Type B pancreatic cell (in vitro differentiated cells): ENCODE measurements at places on chromosomes 3 and 15. TPM values are rescaled to one million over a fixed set of nuclear protein-coding genes. Genes with fewer than 3 reads are reported as not detected.

- no peak overlapping the region for H3K4me3 ChIP-seq
- DNase-seq, result no peak
- H3K27ac ChIP-seq, result no peak overlapping the region
- H3K27me3 ChIP-seq, result no peaks in the 10 kb centered on the region
Observed at GRCh38 chr3:29805757-29806156, 524.9 kb downstream of the RBMS3 start.

DNA sequence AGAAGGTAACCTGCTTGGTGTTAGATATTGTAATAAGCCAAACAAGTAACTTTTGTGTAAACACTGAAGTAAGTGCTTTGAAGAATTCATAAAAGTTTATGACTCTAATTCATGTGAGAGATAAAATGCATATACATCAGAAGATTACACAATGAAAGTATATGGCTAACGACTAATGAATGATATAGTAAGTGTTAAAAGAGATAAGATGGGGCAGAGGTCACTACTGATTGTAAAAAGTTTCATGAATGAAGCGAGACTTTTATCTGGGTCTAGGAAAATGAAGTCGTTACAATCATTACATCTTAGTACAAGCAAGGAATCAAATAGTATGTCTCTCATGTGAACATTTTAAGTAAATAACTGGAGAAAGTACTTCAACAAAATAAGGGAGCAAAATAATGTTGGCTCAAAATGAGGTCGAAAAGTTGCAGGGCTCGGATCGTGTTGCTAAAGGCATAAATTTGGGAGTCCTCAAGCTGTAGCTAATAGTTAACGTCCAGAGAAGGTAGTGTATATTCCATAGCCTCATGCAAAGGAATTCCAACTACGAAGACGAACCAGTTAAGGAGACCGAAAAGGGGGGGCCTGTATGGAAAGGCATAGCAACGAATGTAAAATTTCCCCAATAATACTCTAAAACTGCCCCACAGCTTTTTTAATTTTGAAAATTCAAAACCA is 984 bp upstream of the DUT start:
- H3K27ac ChIP-seq, result peak overlapping the region; percentile 96
- peaks cover 19% of the 10 kb centered on the region for H3K4me1 ChIP-seq
- peak overlapping the region; percentile 99 for H3K4me3 ChIP-seq
- no peaks in the 10 kb centered on the region for H3K27me3 ChIP-seq
- DNase-seq, result no peak

DNA sequence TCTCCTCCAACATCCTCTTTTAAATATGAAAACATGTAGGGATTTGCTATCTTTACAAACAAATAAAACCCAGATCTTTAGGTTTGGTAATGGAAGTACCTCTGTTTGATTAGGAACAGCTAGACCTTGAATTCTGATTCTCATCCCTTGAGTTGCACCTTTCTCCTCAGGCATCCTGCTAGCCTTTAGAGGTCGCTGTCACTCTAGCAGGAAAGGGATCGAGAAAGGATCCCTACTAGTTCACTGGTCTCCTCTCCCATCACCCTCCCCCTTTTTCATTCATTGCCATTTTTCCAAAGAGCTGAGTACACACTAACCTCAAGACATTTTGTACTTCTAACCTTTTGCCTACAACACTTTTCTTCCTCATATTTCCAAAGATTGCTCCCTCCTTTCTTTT is 569.8 kb downstream of the RBMS3 start:
- H3K27me3 ChIP-seq, result no peaks in the 10 kb centered on the region
- H3K4me1 ChIP-seq, result no peaks in the 10 kb centered on the region
- peaks cover 5% of the 10 kb centered on the region for H3K36me3 ChIP-seq
- no peak overlapping the region for H3K4me3 ChIP-seq
- H3K27ac ChIP-seq, result no peak overlapping the region

GRCh38 chr3:126268866-126269265 is 88.3 kb downstream of the KLF15 start:
- peak overlapping the region; percentile 32 for H3K27ac ChIP-seq
- DNase-seq, result no peak
- H3K36me3 ChIP-seq, result no peaks in the 10 kb centered on the region
- peaks cover 16% of the 10 kb centered on the region for H3K4me1 ChIP-seq

DNA sequence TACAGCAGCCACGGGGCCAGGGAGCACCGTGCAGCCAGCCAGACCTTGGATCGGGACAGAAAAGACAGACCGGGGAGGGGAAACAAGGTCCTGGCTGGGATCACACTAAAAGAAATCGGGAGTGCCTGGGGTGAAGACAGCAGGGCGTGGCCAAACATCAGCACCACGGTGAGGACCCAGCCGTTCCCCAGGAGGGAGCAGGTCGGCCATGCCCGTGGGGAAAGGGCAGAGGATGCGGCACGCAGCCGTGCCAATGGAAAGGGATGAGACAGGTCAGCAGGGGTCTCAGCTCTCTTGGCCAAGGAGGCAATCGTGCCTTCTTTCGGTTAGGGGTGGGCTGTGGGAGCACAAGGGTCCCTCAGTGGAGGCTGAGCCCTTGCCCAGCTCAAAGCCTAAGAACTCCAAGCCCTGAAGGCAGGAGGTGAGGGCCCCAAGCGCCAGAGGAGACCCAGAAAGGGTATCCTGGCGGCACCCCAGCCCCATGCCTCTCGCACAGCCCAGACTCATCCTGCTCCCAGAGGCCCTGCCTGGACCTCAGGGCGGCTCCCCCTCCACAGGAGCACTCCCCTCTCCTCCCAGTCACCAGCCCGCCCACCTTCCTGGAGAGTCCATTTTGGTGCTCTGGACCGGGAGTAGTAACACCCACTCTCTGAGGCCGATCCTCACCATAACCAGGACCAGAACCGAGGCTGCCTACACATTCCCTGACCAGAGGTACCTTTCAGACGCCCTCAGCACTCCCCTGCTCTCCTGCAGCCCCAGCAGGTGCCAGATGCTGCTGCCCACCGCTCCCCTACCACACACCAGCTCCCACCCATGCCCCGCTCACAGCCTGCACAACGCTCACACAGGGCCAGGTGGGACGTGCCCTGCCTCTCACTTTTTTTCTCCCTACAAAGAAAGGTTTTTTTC is 23.2 kb upstream of the OCA2 start:
- no peak for DNase-seq
- H3K27me3 ChIP-seq, result no peaks in the 10 kb centered on the region
- H3K4me3 ChIP-seq, result no peak overlapping the region
- H3K27ac ChIP-seq, result no peak overlapping the region
- peaks cover 6% of the 10 kb centered on the region for H3K4me1 ChIP-seq

GRCh38 chr15:81560405-81560804 is 186.4 kb upstream of the TMC3 start:
- no peak for DNase-seq
- H3K27me3 ChIP-seq, result no peaks in the 10 kb centered on the region
- H3K4me3 ChIP-seq, result no peak overlapping the region
- no peaks in the 10 kb centered on the region for H3K4me1 ChIP-seq

- peaks cover 72% of the 10 kb centered on the region for H3K27me3 ChIP-seq
- no peaks in the 10 kb centered on the region for H3K36me3 ChIP-seq
- peaks cover 10% of the 10 kb centered on the region for H3K4me1 ChIP-seq
Observed at GRCh38 chr15:74958320-74958907, 1.8 kb upstream of the RPP25 start.

DNA sequence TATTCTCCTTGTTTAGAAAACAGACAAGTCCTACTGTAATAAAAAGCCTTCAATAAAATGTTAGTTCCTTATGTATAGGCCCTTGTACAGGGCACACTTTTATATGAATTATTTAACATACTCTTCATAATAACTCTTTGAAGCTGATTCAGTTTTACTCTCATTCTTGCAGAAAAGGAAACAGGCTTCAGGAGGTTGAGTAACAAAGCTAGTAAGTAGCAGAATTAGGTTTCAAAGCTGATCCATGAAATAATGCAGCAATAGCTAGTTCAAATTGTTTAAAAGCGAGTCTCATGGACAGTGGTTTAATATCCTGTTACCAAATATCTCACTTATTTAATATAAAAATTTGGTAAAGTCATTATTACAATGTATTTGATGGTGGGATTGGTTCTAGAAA is 25.0 kb downstream of the TCF12 start:
- H3K36me3 ChIP-seq, result peaks cover 34% of the 10 kb centered on the region
- H3K27me3 ChIP-seq, result no peaks in the 10 kb centered on the region
- no peak overlapping the region for H3K4me3 ChIP-seq
- no peak for DNase-seq

- H3K4me1 ChIP-seq, result peaks cover 8% of the 10 kb centered on the region
- no peaks in the 10 kb centered on the region for H3K36me3 ChIP-seq
- H3K27me3 ChIP-seq, result no peaks in the 10 kb centered on the region
- peak overlapping the region; percentile 0 for H3K4me3 ChIP-seq
- DNase-seq, result no peak
- peak overlapping the region; percentile 76 for H3K27ac ChIP-seq
Observed at GRCh38 chr3:190306513-190307163, 15.6 kb downstream of the CLDN1 start.

DNA sequence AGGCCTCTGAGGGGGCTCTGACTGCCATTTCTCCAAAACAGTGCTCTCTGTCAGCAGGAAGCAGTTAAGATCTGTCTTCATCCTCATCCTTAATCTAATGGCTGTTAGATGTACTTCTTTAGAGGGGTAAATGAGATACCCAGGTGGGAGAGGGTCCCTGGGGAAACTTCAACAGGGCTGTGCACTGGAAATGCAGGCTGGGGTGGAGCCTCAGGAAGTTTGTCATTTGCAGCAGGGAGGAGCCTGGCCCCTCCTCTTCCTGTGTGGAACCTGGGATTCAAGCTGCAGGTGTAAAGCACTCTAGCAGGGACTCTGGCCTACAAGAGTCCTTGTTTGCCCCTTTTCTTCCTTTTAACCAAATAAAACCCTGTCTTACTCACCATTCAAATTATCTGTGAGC is 1173.6 kb downstream of the OTOL1 start:
- no peak for DNase-seq
- H3K27ac ChIP-seq, result no peak overlapping the region
- no peaks in the 10 kb centered on the region for H3K4me1 ChIP-seq

DNA sequence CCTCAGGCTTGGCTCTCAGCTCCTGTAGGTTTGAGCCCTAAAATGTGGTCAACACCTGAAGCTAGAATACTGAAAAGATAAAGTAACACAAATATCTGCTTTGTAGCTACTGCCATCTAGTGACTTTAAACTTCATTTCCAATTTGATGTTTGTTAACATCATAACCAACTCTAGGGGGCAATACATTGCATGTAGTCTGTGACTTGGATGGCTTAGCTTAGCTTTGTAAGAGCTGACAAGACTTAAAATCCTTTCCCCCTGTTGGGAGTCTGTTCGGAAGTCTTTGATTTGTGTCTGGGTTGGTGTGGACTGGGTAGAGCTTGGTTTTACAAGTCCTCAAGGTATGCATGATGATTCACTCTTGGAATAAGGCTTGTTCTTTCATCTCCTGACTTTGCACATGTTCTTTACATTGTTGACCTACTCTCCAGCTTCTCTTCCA is 51.7 kb downstream of the SCN11A start:
- DNase-seq, result no peak
- H3K4me3 ChIP-seq, result no peak overlapping the region
- no peaks in the 10 kb centered on the region for H3K27me3 ChIP-seq

- peaks cover 7% of the 10 kb centered on the region for H3K4me1 ChIP-seq
- no peak overlapping the region for H3K27ac ChIP-seq
- no peaks in the 10 kb centered on the region for H3K36me3 ChIP-seq
- peaks cover 3% of the 10 kb centered on the region for H3K27me3 ChIP-seq
Observed at GRCh38 chr3:156253150-156253549, 132.8 kb downstream of the KCNAB1 start.

DNA sequence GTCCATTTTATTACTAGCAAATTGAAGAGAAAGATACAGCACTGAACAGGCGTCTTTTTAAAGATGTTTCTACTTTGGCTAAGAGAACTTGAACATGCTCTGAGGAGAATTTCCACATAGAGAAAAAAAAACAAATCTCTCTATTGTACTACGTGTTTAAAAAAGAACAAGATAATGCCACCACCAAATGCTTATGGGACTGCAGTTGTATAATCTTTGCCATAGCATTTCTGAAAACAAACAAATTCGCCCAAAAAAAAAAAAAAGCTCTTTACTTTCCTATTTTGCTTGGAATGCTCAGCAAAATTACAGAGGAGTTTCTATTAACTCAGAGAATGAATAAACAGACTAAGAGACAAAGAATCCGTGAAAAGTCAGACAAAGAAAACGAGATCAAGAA is 114.2 kb downstream of the CNTN3 start:
- no peak for DNase-seq
- H3K27me3 ChIP-seq, result peaks cover 3% of the 10 kb centered on the region
- peaks cover 4% of the 10 kb centered on the region for H3K4me1 ChIP-seq

DNA sequence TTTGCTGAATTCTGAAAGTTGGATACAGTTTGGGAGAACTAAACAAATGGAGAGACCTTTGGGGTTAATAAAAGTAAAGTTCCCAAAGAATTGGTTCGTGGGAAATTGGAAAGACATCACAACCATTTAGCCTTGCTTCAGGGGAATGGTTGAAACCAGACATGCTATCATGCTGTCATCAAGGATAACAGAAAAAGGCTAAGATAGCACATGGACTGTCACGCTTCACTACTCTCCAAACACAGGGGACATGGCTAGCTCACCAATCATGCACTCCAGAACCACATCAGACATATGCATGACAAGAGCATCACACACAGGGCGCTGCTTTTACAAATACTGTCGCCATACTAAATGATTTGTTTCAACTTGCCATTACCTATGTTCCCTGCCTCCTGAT is 671.7 kb upstream of the ROBO1 start:
- H3K36me3 ChIP-seq, result no peaks in the 10 kb centered on the region
- H3K4me1 ChIP-seq, result no peaks in the 10 kb centered on the region
- no peaks in the 10 kb centered on the region for H3K27me3 ChIP-seq
- H3K27ac ChIP-seq, result no peak overlapping the region
- DNase-seq, result no peak
- no peak overlapping the region for H3K4me3 ChIP-seq

- H3K27me3 ChIP-seq, result no peaks in the 10 kb centered on the region
- H3K4me1 ChIP-seq, result no peaks in the 10 kb centered on the region
- no peak overlapping the region for H3K27ac ChIP-seq
- DNase-seq, result no peak
Observed at GRCh38 chr3:184823990-184824389, 12.0 kb downstream of the VPS8 start.

TRPM7 gene
- total RNA-seq, result 39.0 and 43.6 TPM in 2 replicates

RUVBL1 gene
- total RNA-seq, result 34.6 and 61.1 TPM in 2 replicates

CLDN18 gene
- 7.3 and 50.8 TPM in 2 replicates for total RNA-seq

IMPG2 gene
- total RNA-seq, result 0.43 and 0.53 TPM in 2 replicates

NR1I2 gene
- 0.65 and 1.4 TPM in 2 replicates for total RNA-seq

SEMA3F gene
- total RNA-seq, result 41.9 and 48.0 TPM in 2 replicates

EXD1 gene
- total RNA-seq, result not detected in 2 replicates

KCNMB2 gene
- total RNA-seq, result 1.1 and 1.3 TPM in 2 replicates

BFSP2 gene
- not detected in 2 replicates for total RNA-seq

CADM2 gene
- total RNA-seq, result 4.0 and 11.4 TPM in 2 replicates

C3orf22 gene
- not detected in 2 replicates for total RNA-seq

COMMD2 gene
- total RNA-seq, result 53.2 and 55.7 TPM in 2 replicates
